Right renal pelvis (tissue), 4 donors: ENCODE measurements at places on chromosomes 4 and X.

- DNase-seq = no peak
Observed at GRCh38 chr4:8433136-8433535, 7.4 kb downstream of the ACOX3 start.

DNA sequence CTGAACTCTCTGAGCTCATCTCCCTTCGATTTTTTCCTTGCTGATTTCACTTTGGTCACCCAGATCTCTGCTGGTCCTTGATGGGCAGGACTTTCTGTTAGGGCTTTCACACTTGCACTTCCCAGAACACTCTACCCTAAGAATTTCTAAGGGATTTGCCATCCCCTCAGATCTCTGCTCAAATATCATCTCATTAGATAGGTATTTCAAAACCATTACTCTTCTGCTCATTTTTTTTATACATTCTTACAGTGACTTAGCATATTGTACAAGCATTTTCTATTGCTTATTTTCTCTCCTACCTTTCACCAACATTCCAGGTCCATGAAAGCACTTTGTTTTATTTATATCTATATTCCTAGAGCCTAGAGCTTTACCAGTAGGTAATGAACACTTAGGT lies 913.3 kb downstream of the PDHA2 start:
- no peak for DNase-seq

GRCh38 chr4:158170691-158171561 lies 1.9 kb downstream of the GASK1B start:
- no peak for DNase-seq

GRCh38 chrX:53449632-53450031 lies 15.5 kb upstream of the HSD17B10 start:
- DNase-seq = no peak

GRCh38 chr4:163343604-163344146 lies at the start of gene NPY5R:
Gene NPY5R (plus strand): TSS chr4:163343892. CDS start chr4:163350274, 6,382 bp downstream.
- DNase-seq = no peak

GRCh38 chr4:172983014-172983413 lies 185.6 kb upstream of the GALNT7 start:
- no peak for DNase-seq

GRCh38 chrX:27522500-27522899 lies 59.4 kb upstream of the PPP4R3C start:
- DNase-seq = no peak

DNA sequence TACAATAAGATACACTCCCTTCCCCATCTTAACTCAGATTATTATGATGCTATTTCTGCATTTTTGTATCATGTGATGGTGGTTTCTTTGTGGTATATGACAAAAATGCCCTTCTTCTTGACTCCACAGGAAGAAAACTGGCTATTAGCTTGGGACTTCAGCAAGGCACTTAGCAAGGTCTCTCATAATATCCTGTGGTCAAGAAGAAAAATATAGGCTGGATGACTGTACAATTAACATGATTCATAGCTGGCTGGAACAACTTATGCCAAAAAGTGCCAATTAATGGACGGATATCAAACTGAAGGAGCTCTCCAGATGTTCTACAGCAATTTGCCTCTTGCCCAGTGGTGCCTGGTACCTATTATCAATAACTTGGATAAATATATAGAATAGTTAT lies 2.3 kb upstream of the MID1IP1 start:
- no peak for DNase-seq

GRCh38 chrX:135541351-135541750 lies 20.9 kb downstream of the INTS6L start:
- no peak for DNase-seq

DNA sequence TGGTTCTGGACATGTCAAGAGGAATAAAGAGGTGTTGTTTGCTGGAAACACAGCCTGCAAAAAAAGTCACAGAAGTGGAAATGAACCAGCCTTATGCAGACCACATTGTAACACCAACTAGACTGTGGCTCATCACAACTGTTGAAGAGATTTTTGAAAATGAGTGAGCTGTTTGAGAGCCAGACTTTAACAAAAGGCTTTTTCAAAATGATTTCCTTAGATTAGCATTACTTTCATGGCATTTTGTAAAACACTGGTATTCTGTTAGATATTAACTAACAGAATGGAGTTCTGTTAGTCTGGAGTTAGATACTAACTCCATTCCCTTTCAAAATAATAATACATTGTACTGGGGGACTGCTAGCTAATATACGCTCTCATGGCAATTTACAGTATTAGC lies 60.6 kb upstream of the GABRA2 start:
- DNase-seq = no peak
